Naive thymus-derived CD4-positive, alpha-beta T cell (primary cell): ENCODE measurements at places on chromosomes 16 and 17. TPM values are rescaled to one million over a fixed set of nuclear protein-coding genes. Genes with fewer than 3 reads are reported as not detected.

DNA sequence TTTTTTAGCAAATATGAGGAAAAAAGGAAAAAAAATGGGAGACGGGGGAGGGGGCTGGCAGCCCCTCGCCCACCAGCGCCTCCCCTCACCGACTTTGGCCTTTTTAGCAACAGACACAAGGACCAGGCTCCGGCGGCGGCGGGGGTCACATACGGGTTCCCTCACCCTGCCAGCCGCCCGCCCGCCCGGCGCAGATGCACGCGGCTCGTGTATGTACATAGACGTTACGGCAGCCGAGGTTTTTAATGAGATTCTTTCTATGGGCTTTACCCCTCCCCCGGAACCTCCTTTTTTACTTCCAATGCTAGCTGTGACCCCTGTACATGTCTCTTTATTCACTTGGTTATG, 1.2 kb upstream of the TMEM88 start:
- H3K27ac ChIP-seq = no peak overlapping the region
- H3K36me3 ChIP-seq = no peaks in the 10 kb centered on the region
- no peak for DNase-seq
- no peaks in the 10 kb centered on the region for H3K27me3 ChIP-seq

Gene TBC1D3E
- not detected in 2 replicates for total RNA-seq

GRCh38 chr17:31249835-31250141, 47.3 kb downstream of the OMG start:
- no peaks in the 10 kb centered on the region for H3K27me3 ChIP-seq
- H3K4me1 ChIP-seq = no peaks in the 10 kb centered on the region
- H3K4me3 ChIP-seq = no peak overlapping the region
- H3K36me3 ChIP-seq = no peaks in the 10 kb centered on the region
- no peak overlapping the region for H3K27ac ChIP-seq

DNA sequence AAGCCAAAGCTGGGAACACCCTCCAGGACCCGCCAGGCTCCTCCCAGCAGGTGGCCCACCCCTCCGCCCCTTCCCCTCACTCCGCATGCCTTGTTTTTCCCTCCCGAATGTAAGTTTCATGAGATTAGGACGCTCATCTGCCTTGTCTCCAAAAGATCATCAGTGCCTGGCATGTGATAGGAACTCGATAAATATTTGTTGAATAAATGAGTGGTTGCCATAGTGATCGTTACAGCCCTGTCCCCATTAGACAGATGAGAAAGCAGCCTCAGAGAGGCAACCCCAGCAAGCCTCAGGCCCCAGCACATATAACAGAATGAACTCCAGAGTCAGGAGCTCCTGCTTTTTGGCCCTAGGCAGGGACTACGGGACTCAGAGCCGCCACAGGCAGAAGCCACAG, 5.0 kb downstream of the CAMKK1 start:
- DNase-seq = no peak
- H3K4me3 ChIP-seq = no peak overlapping the region
- peak overlapping the region; percentile 50 for H3K27ac ChIP-seq
- peaks cover 30% of the 10 kb centered on the region for H3K4me1 ChIP-seq
- H3K36me3 ChIP-seq = peaks cover 19% of the 10 kb centered on the region
- no peaks in the 10 kb centered on the region for H3K27me3 ChIP-seq

Gene IL32
- total RNA-seq = 587 TPM

Gene CEP112
- 0.76 TPM for total RNA-seq

Gene HSBP1
- total RNA-seq = 20.6 TPM

DNA sequence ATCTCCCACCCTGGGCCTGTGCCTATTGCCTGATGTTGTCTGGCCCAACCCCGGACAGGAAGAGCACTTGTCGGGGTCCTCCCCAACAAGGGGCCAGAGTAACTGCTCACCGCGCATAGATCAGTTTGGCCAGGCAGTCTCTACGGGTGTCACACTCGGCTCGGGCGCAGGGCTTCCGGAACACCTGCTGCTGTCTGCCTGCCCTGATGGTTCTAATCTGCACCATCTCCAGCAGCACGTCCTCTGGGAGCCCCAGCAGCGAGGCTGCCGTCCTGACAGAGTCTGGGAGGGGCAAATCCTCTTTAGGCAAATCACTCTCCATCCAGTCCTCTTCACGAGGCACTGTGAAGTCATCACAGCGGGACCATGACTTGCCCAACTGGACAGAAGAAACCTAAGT, 24.0 kb downstream of the MYO19 start:
- DNase-seq = no peak
- H3K4me1 ChIP-seq = no peaks in the 10 kb centered on the region
- no peaks in the 10 kb centered on the region for H3K27me3 ChIP-seq
- H3K4me3 ChIP-seq = no peak overlapping the region
- H3K27ac ChIP-seq = no peak overlapping the region

Gene CFAP52
- total RNA-seq = not detected
